IMR-90 (cell line): ENCODE measurements at places on chromosomes 2 and 18. TPM values are rescaled to one million over a fixed set of nuclear protein-coding genes. Genes with fewer than 3 reads are reported as not detected.
A peak's percentile ranks its signal among the peaks of the same experiment; 100 is the strongest.

The GPR155 gene
- 3.4 and 4.4 TPM in 2 replicates for total RNA-seq

The DYNAP gene
- not detected in 2 replicates for total RNA-seq

The DDX18 gene
- 68.3 and 69.9 TPM in 2 replicates for total RNA-seq

The POLR1A gene
- 27.4 and 27.8 TPM in 2 replicates for total RNA-seq

The GKN2 gene
- not detected in 2 replicates for total RNA-seq

The TMEM169 gene
- 0.54 and 0.83 TPM in 2 replicates for total RNA-seq

The ANTXR1 gene
- 27.2 and 29.2 TPM in 2 replicates for total RNA-seq

- H3K4me3 ChIP-seq: no peak overlapping the region
- peaks cover 6% of the 10 kb centered on the region; the same call in 1 of the 2 replicates for H3K4me1 ChIP-seq
- peaks cover 56% of the 10 kb centered on the region for H3K36me3 ChIP-seq
- H3K27me3 ChIP-seq: no peaks in the 10 kb centered on the region
Measured at GRCh38 chr2:86476918-86477317, 35.7 kb downstream of the KDM3A start.

DNA sequence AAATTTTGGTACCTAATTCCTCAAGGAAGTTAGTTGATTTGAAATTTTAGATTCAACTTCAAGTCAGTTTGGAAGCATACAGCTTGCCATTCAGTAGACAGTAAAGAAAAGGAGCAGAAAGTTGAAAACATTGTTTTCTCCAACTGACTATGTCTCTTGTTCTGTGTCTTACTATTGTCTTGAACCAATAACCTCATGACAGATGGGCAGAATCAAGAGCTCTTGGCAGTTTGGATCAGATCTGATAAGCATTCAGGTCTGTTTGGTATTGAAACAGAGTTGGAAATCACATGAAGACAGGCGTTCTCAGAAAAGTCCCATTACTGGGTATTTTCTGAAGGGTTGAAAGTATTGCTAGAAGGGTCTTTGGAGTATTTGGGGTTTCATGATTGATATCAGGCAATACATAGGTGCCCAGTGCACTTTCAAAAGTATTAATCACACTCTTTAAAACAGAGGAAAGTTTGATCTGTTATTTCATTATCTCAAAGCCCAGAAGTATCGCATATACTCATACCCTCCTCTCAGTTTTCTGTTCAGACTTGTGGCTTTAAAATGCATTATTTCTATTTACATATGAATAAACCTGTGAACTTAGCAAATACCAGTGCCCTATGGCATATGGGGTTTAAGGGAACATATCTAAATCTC is 428.4 kb upstream of the ZEB2 start:
- H3K4me1 ChIP-seq: peaks cover under 1% of the 10 kb centered on the region; the same call in 1 of the 2 replicates
- no peak for DNase-seq
- H3K27ac ChIP-seq: no peak overlapping the region
- no peak overlapping the region for H3K4me3 ChIP-seq

DNA sequence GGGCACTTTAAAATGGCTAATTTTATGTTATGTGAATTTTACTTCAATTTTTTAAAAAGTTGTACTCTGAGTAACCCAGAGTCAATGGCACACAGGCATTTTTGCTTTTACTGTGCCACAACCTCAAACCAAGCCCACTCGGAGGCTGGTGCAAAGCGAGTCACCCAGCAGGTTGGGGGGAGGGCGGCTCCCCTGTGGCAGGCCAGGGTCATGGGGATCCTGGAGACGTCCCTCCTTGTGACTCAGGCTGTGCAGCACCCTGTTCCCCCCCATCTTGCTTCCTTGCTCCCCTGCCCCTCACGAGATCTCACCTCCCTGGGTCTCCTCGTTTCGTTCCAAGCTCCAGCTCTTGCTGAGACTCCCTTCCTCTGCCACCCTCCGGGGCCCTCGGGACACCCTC is 58.6 kb downstream of the POMC start:
- no peak overlapping the region for H3K27ac ChIP-seq
- H3K27me3 ChIP-seq: no peaks in the 10 kb centered on the region; the same call in 1 of the 2 replicates
- H3K36me3 ChIP-seq: no peaks in the 10 kb centered on the region
- no peaks in the 10 kb centered on the region; the same call in 1 of the 2 replicates for H3K4me1 ChIP-seq
- no peak overlapping the region for H3K4me3 ChIP-seq

DNA sequence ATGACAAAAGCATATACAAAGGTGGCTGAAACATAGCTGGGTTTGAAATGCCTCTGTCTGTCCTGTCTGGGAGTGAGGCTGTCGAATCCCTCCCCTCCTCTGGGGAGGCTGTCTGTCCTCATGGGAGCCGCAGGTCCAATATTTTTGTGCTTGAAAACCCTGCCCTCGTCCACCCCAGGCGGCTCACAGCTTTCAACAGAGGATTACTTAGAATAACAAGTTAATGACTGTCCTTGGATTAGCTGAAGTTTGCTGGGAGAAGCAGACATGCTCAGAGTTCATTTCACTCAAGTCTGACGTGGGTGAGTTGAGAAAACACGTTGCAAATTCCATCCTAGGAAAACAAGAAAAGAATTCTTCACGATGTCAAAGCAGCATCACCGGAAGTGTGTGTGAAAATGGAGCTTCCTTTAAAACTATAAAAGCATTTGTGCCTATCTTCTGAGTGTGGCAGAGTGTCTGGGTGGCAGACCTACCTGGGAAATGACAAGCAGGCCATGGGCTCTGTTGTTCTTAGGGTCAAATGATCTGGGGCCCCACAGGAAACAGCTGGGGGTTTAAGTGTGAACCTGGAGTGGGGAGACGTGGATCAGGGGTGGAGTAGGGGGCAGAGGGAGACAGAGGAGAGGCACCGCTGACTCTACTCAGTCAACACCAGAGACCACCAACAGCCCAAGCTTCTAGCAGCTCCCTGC is 77.1 kb downstream of the DDX1 start:
- H3K4me3 ChIP-seq: no peak overlapping the region
- H3K4me1 ChIP-seq: no peaks in the 10 kb centered on the region
- DNase-seq: peak; percentile 33
- H3K27me3 ChIP-seq: no peaks in the 10 kb centered on the region
- no peak overlapping the region for H3K27ac ChIP-seq

GRCh38 chr2:52960881-52961280 is 806.7 kb upstream of the CHAC2 start:
- no peaks in the 10 kb centered on the region for H3K27me3 ChIP-seq
- H3K36me3 ChIP-seq: no peaks in the 10 kb centered on the region
- no peak for DNase-seq
- no peak overlapping the region for H3K27ac ChIP-seq
- no peaks in the 10 kb centered on the region for H3K4me1 ChIP-seq

GRCh38 chr2:178233428-178233827 is 39.1 kb downstream of the OSBPL6 start:
- H3K4me1 ChIP-seq: peaks cover 4% of the 10 kb centered on the region; the same call in 1 of the 2 replicates
- no peaks in the 10 kb centered on the region for H3K27me3 ChIP-seq
- no peaks in the 10 kb centered on the region for H3K36me3 ChIP-seq
- no peak overlapping the region for H3K4me3 ChIP-seq

DNA sequence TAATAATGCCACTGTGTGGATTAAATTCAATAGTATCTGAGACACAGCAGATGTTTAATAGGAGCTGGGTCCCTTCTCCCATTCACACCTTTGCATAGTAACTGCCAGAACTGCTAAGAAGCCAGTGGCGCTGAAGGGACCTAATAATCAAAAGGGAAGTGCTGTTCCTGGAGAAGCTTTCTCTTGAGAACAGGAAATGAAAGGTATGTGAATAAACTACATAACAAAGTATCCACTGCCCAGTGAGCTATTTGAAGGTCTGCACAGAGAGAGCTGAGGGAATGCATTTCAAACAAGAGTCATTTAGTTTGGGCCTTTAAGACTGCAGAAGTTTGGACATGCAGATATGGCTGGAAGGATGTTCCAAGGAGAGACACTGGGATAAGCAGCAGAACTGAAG is 56.1 kb upstream of the KIDINS220 start:
- H3K27me3 ChIP-seq: no peaks in the 10 kb centered on the region
- no peaks in the 10 kb centered on the region for H3K4me1 ChIP-seq
- H3K4me3 ChIP-seq: no peak overlapping the region
- DNase-seq: no peak
